Stimulated activated naive CD4-positive, alpha-beta T cell treated with Interleukin-2 at 50 U/mL for 16 hours (primary cell): ENCODE measurements at places on chromosomes 3 and 15.

DNA sequence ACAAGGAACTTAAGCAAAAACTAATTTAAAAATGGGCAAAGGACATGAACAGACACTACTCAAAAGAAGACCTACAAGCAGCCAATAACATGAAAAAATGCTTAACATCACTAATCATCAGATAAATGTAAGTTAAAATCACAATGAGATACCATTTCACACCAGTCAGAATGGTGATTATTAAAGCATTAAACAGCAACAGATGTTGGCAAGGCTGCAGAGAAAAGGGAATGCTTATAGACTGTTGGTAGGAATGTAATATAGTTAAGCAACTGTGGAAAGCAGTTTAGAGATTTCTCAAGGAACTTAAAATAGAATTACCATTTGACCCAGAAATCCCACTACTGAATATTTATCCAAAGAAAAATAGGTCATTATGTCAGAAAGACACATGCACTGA, 482.2 kb downstream of the SQOR start:
- DNase-seq = no peak

- DNase-seq = no peak
Observed at GRCh38 chr15:69600556-69601085, 148.0 kb downstream of the RPLP1 start.

DNA sequence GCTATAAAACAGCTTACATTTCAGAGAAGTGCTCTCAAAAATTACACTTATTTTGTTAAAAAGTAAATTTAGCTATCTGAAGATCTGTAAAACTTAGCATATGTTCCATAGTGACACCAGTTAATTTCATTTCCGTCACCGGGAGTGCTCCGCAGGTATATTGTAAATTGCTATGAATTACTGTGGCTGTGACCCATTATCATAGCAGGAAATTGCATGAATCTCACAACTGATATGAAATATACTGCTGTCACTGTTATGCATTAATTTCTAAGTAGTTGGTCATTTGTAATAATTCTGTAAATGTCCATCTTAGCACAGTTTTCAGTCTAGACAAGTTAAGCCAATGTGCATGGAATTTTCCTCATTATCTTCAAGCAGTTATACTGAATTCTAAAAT, 91.2 kb downstream of the EPHA3 start:
- DNase-seq = no peak

DNA sequence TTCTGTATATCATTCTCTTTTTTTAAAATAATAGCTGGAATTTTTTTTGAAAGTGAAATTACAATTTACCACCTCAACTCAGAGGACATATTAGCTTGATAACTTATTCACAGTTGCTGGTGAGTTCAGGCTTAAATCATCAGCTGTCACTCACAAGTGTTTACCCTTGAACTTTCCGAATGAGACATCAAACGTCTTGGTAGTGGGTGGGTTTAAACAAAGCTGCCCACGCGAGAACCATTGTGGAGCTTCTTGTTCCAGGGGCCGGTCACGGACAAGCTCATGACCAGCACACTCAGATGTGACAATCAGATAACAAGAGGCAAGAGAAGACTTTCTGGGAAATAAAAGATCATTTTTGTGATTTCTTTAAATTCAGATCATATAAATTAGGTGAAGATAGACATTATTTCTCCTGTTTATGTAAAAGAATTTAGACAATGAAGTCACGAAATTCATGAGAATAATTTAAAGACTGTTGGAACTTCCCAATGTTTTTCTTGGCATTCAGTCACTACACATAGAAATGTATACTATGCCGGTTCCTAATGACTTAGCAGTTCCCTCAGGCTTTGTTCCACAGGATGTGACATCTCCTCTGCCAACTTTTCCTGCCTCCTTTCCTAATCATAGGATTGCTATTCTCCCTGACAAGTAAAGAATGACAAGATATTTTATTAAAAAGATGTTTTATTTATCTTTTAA, 29.3 kb downstream of the BTD start:
- peak; percentile 14 for DNase-seq

GRCh38 chr3:164737174-164737573, 341.1 kb downstream of the SI start:
- no peak for DNase-seq

GRCh38 chr3:6779140-6779539, 81.8 kb upstream of the GRM7 start:
- no peak for DNase-seq

- DNase-seq = no peak
Observed at GRCh38 chr3:128041344-128041743, 10.9 kb upstream of the SEC61A1 start.

DNA sequence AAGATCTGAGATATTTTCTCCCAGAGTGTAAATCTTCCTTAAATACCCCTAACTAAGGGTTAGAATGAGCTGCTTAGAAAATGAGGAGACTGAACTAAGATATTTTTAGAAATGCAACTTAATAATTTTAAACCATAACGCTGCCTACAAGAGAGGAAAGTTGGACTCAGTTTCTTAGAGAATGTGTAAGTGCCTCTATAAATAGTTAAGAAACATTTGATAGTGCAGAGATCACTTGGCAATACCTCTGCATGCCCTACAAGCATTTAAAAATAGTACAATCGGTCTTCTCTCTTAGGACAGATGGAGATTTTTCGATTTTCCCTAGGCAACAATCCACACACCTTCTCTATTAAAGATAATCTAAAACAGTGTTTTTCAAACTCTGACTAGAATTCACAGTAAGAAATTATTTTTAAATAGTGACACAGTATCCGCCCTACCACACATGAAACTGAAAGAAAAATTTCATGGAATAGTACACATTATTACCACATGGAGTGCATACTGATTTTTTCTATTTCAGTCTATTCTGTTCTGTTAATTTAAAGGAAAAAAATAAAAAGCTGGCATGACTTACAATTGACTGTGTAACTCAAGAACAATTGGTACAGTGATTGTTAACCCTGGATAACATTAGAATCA, 83.2 kb downstream of the GADL1 start:
- DNase-seq = no peak

GRCh38 chr3:14789640-14790285, 29.0 kb upstream of the FGD5 start:
- DNase-seq = no peak

DNA sequence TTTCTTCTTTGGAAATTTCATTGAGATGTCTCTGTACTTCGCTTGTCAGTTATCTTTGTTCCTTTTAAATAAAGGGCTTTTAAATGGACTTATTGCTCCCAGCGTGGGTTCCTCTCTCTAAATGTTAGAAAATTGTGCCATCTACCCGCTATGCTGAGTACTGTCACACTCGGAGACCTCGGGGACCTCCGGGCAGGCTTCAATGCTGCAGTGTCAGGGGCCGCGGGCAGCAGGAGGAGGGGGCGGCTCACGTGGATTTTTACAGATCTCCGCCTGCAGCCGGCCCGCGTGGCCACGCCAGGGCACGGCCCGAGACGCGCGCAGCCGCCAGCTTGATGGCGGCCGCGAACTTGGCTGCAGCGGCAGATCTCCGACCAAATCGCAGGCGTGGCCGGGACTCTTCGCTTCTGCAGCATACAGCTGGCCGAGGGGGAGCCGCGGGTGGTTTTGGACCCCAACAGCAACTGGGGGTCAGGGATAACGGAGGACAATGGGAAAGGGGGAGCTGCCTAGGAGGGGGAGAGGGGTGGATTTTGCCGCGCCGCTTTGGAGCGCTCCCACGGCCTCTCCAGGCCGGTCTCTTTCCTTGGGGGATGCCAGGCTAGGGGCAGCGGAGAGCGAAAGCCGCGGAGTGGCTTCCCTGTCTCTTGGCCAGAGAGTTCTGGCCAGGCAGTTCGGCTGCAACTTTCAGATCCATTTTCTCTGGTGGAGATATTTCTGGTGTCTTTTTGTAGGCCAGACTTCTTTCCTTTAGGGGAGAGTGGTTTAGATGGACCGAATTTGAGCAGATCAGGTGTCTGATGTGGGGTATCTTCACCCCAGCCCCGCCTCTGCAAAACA, 15.3 kb downstream of the NR2F2 start:
- DNase-seq = no peak

DNA sequence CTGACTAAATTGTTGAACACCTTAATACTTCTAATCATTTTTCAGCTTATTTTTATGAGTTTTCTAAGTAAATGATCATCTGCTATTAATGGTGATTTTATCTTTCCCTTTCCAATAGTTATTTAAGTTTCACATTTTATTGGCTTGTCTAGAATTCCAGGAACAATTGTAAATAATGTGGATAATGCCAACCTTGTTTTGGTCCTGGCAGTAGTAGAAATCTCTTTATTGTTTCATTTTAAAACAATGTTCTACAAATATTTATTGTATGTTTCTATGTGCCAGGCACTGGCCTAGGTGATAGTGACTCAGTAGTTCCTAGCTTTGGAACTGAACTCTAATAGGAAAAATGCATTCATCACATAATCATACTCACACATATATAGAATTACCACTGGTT, 264.1 kb downstream of the ADAMTSL3 start:
- DNase-seq = no peak

GRCh38 chr3:71578054-71578751, 5.3 kb downstream of the FOXP1 start:
- no peak for DNase-seq

DNA sequence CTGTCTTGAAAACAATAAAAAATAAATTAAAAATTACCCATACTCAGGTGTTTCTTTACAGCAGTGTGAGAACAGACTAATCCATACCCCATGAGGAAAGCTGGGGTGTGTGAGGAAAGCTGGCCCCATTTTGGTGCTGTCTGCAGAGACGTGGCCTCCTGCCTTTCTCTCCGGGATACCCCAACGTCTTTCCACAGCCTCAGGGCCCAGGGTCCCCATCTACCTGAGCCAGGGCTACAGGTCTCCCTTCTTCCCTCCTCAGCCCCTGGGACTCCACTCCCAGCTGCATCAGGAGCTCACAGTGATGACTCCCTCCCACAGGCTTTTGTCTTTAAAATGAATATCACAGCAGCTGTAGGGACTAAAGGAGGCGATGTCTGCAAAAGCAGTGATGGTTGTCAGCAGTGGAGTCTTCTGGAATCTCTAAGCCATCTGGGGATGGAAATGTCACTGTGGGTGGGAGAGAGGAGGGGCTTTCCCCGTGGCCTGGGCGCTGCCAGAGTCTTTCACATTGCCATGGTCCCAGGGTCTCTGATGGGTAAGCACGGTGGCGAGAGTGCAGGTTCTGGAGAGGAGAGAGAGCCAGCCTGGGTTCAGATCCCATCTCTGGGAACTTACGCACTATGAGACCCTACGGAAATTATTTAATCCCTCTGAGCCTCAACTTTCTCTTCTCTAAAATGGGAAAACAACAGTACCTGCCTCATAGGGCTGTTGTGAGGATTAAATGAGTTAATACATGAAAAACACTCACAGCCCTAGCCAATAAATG, 259.3 kb downstream of the PLCL2 start:
- no peak for DNase-seq
